ENCODE measurements at places on chromosomes 7 and 10. TPM values are rescaled to one million over a fixed set of nuclear protein-coding genes. Genes with fewer than 3 reads are reported as not detected.

GRCh38 chr10:101489355-101489754 is 98.7 kb downstream of the POLL start:
- DNase-seq, result no peak
- no peak overlapping the region for H3K4me3 ChIP-seq
- no peak overlapping the region for H3K27ac ChIP-seq

GRCh38 chr7:21550821-21551531 is 8.1 kb downstream of the DNAH11 start:
- H3K27me3 ChIP-seq, result no peaks in the 10 kb centered on the region
- no peaks in the 10 kb centered on the region for H3K4me1 ChIP-seq
- no peak for DNase-seq
- H3K36me3 ChIP-seq, result no peaks in the 10 kb centered on the region

KCNK18 gene
- total RNA-seq, result not detected

GNGT1 gene
- total RNA-seq, result not detected

Measured in thyroid gland (tissue), 4 donors.